ENCODE measurements at places on chromosomes 7 and 10.

- no peak for ATAC-seq
Observed at GRCh38 chr7:54964136-54964535, 54.7 kb upstream of the EGFR start.

DNA sequence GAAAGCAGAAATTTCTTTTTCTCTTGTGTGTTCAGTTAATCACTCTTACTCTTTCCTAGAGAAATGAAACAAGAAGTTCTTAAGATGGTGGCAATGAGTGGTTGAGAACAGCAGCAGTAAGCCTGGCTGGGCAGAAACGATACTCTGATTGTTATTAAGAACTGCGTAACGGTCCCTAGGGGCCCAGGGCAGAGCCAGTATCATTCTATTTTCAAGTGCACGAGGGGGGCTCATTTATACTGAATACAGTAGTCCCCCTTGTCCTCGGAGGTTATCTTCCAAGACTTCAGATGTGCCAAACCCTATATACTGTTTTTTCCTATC is 64.9 kb downstream of the EEPD1 start:
- no peak for ATAC-seq

GRCh38 chr7:95139922-95140321 is 184.4 kb downstream of the PON1 start:
- ATAC-seq: no peak

DNA sequence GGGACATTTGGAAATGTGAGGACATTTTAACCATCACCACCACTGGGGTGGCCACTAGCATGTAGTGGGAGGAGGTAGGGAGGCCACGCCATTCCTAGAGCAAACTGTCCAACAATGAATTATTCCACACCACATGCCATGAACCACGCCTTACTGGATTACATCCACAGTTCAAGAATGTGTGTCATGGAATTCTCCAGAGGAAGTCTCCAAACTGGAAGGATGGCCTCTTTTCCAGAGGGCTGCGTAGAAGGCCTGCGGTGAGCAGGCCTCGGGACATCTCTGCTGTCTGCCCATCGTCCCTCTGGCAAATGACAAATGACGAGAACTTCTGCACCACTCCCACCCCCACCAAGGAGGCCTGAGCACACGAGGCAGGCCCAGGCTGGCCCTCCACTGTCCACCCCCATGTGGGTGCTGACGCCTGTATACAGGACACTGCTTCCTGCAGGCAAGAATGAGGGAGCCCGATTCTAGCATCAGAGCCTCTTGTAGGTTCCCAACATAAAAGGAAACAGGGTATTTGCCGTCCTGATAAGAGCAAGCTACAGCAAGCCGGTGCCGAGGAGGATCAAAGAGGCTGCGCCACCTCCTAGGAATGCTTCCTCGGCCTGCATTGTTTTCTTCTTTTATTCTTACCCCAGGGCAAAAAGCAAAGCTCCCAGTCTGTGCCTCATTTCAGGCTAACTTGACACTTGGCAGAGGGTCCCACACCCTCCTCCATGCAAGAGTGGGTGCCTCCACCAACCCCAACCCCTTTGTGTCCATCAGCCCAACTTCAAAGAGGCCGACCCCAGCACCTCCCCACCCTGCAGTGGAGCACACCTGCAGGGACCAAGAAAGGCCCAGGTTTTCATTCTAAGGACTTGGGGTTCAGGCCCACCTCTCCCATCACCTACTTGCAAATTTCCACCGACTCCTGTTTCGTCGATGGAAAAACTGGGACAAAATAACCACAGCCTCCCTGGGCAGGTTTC is 23.9 kb downstream of the TNS3 start:
- ATAC-seq: peak; percentile 59

- ATAC-seq: no peak
Observed at GRCh38 chr7:25949736-25950487, 202.1 kb upstream of the NFE2L3 start.

- ATAC-seq: no peak
Observed at GRCh38 chr10:46516660-46517416, 39.6 kb downstream of the GPRIN2 start.

DNA sequence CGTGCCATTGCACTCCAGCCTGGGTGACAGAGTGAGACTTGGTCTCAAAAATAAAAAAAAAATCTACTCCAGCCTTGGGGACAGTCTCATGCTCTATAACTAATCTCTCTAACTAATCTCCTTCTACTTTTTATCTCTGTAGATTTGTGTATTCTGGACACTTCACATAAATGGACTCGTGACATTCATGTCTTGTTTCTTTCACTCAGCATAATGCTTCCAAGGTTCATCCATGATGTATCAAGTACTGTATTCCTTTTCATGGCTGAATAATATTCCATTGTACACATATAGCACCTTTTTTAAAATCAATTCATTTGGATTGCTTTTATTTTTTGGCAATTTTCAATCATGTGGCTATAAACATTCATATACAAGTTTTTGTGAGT is 9.8 kb upstream of the COL26A1 start:
- no peak for ATAC-seq

- ATAC-seq: no peak
Observed at GRCh38 chr7:115135146-115135545, 213.3 kb downstream of the MDFIC start.

- no peak for ATAC-seq
Observed at GRCh38 chr7:140056431-140057142, 6.2 kb downstream of the PARP12 start.

- ATAC-seq: no peak
Observed at GRCh38 chr7:72336382-72336631, 75.8 kb downstream of the CALN1 start.

DNA sequence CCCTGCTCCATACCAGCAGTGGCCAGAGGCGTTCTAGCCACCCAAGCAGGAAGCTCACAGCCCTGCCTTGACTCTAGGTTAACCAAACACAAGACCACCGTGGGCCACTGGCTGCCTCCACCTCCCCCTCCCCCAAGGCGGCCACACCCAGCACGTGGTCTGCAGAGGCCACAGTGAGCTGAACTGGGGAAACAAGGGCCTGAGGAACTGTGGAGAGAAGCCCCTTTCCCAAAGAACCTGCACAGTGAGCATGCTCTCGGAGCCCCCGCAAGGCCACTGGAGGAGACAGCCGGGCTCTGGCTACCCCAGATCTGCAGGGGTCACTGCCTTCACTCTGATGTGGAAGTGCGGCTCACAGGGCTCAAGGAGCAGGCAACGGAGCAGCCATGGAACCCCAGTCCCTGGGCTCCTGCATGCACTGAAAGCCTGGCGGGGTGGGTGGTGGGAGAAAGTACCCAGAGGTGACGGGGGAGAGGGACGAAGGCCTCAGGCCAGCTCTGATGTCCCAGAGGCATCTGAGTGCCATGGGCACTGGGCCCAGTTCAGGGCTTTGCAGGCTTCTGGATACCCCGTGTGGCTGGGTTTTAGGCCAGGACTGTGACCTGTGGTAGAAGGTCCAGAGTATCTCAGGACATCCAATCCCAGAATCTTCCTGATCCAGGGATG is 189.2 kb downstream of the EBF3 start:
- no peak for ATAC-seq

DNA sequence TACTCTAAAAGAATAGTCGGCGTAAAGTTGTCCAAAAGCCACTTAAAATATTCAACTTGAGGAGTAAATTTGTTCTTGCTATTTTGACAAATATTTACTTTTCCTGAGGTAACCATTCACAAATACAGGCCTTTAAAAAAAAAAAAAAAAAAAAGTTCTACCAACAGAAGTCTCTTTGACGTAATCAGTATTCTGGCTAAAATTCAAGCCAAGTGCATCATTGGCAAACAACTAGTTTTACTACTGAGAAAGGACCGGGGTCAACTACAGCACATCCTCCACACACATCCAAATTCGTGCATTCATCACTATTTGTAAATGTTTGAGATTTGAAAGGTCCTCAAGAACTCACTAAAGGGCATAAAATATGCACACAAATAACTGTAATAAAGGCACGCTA is 2.0 kb downstream of the OAT start:
- no peak for ATAC-seq

- ATAC-seq: no peak
Observed at GRCh38 chr7:1062296-1063294, 18.2 kb downstream of the GPR146 start.

GRCh38 chr10:29734962-29735627 is 100.3 kb upstream of the SVIL start:
- ATAC-seq: peak; percentile 43

DNA sequence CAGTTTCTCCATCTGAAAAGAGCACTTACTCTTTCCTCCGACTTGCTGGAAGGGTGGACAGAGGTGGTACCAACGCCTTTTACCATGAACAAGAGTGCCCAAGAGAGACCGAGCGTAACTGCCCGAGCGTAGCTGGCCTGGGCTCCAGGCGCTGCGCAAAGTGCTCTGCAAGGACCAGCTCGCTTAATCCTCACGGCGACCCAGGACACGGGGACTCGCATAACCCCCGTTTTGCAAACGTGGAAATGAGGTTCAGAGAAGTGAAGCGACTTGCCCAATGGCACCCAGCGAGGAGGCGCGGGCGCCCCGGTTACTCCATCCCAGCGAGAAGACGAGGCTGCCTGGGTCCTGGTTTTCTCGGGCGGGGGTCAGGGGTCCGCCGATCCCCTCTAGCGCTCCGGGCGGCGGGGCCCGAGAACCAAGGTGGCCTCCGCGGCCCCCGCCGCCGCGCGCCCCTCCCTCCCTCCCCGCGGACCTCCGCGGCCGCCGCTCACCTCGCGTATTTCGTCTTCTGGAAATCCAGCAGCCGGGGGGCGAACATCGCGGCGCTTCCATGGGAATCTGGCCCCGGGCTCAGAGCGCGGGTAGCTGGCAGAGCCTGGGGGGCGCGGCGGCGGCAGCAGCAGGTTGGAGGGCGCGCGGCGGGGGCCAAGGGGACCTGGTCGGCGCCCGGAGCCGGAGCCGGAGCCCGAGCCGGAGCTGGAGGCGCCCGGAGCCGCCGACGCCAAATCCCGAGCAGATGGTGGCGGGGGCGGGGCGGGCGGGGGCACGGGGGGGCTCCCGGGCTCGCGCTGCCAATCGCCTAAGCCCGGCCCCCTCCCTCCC is at the start of gene MMD2:
Gene MMD2, minus strand, starts transcription at position 711 of the 825 bp plus-strand sequence. Its CDS starts 170 bp downstream, at position 541.
- no peak for ATAC-seq

- no peak for ATAC-seq
Observed at GRCh38 chr7:108142180-108142579, 12.0 kb upstream of the LAMB4 start.

DNA sequence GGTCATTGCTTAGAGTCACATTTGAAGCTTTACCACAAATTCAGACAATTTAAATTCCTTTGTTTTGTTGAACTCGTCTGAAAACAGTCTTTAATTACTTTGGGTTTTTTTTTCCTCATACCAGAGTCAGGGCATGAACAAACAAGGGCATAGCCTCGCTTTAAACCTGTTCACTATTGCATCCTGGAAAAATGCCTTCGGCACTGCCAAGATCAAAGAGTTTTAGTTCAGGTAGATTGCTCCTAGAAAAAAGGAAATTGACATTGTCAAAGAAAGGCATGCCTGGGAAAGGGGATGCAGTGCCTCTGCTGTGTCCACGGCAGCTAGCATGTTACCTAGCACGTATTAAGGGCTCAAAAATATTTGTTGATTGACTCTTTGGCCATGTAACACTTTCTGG is 235.1 kb downstream of the ARHGAP21 start:
- no peak for ATAC-seq

DNA sequence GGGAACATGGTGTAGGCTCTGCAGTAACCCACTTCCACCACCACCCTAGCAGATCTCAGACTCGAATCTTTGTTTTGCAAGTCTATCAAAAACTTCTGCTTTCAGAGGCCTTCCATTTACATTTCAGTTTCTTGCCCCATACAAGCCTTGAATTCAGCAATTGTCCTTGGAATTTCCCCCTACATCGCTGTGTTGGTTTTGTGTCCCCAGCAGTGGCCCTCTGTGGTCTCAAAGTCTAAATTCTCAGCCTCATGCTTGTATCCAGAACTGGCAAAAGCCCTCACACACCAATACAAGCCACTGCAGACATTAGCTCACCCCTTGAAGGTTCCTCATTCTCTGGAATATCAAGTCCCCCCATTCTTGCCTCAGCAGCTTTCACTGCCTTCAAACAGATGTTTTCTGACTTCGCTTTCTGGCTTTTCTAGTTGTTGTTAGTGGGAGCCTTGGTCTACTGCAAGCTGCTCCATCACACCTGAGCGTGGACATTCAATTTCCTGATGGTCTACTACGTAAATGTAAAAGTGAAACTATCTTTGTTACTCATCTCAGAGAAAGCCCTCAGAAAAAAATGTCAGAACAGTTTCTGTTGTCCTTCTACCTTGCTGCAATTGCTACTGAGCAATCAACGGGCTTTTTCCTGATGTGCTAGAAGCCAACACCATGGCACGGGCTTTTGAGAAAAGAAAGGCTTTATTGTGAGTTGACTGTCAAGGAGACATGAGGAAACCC is 1.8 kb upstream of the NUB1 start:
- ATAC-seq: no peak

DNA sequence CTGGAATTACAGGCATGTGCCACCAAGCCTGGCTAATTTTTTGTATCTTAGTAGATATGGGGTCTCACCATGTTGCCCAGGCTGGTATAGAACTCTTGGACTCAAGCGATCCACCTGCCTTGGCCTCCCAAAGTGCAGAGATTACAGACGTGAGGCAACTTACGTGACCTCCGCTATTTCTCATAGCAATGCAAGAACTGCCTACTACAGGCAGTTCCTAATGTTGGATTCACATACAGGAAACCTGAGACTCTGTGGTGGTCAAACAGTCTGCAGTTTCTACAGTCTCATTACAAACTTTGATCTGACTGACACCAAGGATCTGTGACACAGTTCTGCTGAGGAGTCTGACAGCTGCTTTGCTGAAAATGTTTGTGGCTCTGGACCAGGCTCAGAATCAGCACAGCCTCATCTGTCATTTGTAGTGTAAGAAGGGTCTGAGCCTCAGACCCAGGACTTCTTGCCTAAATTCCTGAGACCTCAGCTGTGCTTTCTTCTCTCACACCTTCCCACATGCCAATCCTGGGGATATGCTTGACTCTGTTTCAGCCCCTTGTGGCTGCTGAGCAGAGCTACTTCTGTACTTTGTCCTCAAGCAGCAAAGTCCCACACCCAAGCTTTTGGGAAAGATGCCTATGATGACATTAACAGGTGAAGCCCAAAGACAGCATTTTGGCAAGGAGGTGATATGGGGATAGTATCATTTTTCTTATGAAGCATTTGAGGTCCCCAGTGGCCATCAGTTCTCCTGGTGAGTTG is 48.0 kb upstream of the CYP2C9 start:
- ATAC-seq: no peak

DNA sequence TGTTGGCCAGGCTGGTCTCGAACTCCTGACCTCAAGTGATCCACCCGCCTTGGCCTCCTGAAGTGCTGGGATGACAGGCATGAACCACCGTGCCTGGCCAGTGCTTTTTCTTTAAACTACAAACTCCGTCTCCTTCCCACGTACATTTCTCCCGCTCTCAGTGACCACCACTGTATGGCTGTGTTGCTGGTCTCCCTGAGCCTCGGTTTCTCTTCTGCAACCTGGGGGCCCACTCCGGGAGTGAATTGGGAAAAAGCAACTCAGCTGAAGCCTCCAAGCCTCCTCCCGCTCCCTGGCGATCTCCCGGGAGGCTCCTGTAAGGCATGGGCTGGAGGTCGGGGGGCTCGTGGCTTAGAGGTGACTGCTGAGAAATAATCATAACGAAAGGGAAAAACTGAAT is 136.3 kb downstream of the ELFN1 start:
- no peak for ATAC-seq
